NCI-H1436 (cell line): ENCODE measurements at places on chromosomes 7 and 10.

- DNase-seq = no peak
These were observed 173.6 kb downstream of the KIAA1217 start for GRCh38 chr10:24382596-24382978.

- DNase-seq = no peak
These were observed 41.2 kb downstream of the NRCAM start for GRCh38 chr7:108415084-108415483.

GRCh38 chr7:83575436-83575835, 73.5 kb downstream of the SEMA3E start:
- DNase-seq = no peak

DNA sequence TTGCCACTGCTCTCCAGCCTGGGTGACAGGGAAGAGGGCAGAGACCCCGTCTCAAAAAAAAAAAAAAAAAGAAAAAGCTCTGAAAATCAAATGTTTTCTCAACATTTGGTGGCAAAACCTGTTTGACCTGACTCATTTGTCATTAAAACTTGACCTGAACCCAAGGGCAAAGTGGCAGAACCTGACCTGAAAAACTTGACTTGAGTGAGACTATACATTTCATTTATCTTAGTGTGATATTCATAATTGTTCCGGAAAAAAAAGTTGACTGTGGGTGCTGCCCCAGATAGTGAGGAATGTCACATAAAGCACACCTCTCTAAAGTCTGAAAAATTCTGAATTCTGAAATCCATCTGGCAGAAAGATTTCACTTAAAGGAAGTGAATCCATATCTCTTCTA, 2.3 kb upstream of the TAX1BP1 start:
- DNase-seq = no peak

- DNase-seq = no peak
These were observed 120.7 kb upstream of the GDF10 start for GRCh38 chr10:47179291-47179647.

DNA sequence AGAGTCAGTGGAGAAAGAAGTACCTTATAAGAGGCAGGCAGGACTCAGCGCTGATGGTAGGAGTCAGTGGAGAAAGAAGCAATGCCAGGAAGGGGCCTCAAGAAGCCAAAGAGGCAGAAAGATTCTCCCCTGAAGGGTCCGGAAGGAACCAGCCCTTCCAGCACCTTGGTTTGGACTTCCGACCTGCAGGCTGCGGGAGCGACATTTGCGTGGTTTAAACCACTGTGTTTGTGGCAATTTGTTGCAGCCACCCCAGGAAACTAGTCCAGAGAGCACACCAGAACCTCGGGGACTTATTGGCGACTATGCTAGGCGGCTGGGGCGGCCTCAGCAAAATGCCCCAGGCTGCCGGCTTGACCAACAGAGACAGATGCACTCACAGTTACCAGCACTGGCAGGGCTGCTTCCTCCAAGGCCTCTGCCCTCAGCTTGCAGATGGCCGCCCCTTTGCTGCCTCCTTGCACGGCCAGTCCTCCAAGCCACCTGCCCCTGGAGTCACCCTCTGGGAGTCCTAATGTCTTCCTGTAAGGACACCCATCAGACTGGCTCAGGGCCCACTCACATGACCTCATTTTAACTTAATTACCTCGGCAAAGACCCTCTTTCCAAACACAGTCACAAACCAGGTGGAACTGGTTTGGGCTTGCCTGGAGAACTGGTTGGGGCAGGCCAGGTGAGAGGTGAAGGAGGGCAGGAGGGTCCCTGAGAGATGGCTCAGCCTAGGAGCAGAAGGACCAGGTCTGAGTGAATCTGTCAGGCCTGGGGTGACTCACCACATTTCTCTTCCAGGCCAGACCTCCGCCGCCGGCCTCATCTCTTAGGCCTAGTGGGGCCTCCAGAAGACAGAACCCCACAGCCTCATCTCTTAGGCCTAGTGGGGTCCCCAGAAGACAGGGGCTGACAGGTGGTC, 26.1 kb downstream of the CALML3 start:
- no peak for DNase-seq

DNA sequence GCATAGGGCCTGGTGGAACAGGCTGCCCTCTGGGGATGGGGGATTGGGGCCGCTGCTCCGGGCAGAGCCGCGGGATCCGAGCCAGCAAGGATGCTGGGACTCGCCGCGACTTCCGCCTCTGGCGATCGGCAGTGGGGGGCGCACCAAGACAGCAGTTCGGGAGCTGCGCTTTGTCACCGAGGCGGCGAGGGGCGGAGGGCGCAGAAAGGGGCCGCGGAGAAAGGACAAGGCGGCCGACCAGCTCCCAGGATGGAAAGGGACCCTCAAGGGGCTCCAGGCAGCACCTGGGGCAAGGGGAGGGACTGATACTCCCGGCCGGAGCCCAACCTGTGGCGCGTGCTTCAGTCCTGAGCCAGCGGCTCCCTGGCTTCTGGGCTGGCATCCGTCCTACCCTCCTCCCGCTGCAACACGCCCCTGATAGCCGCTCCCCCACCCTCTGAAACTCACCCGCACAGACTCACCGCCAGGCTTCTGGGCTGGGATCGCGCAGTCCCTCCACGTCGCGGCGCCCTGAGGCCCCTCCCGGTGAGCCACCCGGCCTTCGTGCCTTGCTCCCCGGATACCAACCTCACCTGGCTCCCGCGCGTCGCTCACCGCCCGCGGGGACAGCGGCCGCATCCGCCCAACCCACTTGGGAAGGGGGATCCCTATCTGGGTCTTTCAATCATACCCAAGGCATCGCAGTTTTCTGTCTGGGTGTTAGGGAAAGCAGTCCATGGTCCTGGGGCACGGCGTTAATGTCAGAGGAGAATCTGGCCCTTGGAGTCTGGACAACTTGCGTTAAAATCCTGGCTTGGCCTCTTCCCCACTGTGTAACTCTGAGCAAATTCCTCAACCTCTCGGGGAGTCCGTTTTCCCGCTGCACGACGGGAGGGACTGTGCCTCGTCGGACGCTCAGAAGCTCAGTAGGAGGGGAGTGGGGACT, 7.0 kb upstream of the EVX1 start:
- DNase-seq = peak; percentile 46

DNA sequence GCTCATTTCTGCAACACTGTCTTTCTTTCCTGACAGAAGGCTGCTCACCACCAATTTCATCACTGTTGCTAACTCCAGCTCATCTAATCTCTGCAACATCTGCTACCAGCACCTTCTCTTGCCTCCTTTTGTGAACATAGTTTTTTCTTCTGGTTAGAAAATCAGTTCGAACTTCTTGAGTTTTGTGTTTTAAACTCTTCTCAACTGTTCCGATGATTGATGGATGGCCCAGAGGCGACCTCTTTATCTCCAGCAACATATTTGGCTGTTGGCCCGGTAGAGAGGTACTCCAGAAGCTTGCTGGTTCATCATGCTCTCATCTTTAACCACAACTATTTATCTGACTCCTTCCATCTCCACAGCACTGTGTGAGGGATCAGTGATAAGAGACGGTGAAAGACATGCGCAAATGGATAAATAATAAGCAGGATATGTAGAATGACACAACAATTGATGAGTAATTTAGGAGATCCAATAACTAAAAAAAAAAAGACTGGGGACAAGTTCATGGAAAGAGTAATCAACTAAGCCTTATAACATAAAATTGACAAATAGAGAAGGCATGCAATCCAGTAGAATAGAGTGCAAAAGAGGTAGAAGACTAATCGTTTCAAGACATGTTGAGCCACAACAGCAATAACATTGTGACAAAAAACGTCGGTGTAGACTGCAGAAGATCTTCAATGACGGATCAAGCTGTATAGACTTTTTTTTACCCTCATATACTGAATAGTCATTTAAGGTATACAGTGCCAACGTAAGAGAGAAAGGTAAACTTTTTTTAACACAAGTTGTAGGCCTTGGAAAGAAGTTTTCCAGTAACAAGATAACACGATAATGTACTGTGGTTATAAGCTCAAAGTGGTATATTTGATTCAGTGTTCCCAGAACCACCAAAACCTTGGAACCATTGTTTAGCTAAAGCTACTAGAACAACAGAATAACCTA, 152.2 kb downstream of the CRPPA start:
- DNase-seq = no peak

DNA sequence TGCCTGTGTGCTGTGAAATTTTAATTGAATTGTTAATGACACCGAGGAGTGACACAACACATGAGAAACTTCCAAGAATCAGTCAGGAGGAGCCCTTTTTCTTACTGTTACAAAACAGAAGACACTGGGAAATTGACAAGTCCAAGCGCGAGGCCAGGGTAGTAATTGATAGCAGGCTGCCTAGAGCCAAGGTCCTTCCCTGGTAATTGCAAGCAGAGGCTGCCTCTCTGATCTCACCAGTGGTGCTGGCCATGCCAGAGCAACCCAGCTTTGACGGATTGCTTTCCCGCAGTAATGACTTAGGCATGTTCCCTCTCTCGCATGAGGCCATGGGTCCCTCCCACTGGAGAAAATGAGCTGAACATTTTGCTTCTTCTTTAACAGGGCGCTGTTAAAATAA, 111.5 kb downstream of the LRMDA start:
- DNase-seq = no peak

DNA sequence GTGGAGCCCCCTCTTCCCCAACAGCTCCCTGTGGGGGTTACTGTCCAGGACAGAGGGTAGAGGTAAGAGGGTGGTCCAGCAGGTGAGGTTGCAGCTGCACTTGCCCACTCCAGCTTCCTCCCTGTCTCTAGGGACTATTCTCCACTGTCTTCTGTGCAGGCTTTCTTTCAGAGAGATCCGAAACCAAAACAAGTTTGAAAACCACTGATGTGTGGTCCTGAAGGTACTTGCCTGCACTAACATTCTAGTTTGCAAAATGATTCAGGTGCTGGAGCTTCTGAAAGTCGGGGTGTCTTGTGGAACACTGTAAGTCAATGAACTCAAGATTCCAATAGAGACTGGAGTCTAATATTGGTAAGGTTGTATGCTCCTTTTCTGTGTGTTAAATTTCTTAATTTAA, 63.1 kb downstream of the BLNK start:
- no peak for DNase-seq

DNA sequence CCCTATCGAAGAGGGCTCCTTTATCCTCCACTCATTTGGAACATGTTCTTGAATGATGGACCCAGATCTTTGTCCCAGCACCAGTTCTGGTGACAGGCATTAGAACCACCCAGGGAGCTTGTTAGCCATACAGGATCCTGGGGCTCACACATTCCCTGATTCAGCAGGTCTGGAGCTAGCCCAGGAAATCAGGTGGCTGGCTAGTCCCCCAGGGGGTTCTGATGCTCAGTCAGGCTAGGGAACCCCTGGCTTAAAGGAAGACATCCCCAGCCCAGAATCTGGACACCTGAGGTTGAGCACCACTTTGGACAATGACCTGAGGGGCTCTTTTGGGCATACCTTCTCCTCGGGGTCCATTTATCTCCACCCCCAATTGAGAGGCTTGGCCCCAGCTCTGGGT, 37.0 kb upstream of the NANOS1 start:
- no peak for DNase-seq

- DNase-seq = no peak
These were observed 3.4 kb upstream of the ACTR3B start for GRCh38 chr7:152756116-152756515.

DNA sequence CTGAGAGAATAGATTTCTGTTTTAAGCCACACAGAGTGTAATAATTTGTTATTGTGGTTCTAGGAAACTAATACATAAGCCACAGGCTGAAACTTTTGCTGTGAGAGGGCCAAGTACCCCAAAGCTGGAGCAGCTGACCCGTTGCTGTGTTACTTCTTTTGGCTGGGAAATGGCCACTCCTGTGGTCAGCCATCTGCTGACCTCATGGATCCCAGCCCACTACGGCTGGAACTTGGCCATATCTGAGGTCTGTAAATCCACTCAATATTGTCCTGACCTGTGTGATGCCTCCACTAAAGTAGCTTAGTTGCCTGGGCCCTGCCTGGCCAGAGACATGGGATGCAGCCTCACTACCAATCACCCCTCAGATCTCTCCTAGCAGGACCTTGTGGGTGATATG, 17.4 kb upstream of the LOXL4 start:
- no peak for DNase-seq

DNA sequence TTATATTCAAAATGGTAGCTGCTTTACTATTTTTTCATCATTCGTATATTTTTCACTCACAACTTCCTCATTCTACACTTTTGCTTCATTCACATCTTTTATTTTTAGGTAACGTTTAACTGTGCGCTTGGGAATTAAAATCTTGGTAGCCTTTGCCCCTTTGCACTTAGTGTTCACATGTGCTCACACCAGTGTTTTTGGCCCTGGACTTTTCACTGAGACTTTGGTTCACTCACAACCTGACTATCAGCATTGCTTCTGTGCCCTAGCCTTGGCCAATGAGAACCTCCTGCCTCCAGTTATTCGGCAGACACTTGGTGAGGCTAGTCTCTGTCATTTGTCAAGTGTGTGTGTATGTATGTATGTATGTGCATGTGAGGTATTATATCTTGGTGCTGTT, 596.9 kb downstream of the SORCS1 start:
- DNase-seq = no peak

GRCh38 chr10:125294109-125294508, 133.7 kb upstream of the CTBP2 start:
- DNase-seq = no peak

DNA sequence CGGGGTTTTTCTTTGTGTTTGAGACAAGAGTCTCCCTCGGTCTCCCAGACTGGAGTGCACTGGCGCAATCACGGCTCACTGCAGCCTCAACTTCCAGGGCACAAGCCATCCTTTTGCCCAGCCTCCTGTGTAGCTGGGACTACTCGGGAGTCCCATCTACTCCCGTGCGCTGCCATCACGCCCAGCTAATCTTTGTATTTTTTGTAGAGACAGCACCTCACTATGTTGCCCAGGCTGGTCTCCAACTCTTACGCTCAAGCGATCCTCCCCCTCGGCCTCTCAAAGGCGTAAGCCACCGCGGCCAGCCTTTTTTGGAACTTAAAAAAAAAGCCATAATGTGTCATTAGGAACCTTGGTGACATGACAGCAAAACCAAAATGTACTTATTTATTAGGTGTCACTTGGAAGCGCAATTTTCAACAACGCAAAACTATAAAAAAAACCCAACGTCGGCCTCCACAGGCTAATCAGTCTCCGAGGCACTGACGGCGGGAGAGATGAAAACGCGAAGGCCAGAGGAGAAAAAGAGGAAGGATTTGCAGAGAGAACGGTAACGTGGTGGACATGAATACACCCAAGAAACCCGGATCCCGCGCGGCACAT, 911 bp upstream of the HNRNPH3 start:
- no peak for DNase-seq

DNA sequence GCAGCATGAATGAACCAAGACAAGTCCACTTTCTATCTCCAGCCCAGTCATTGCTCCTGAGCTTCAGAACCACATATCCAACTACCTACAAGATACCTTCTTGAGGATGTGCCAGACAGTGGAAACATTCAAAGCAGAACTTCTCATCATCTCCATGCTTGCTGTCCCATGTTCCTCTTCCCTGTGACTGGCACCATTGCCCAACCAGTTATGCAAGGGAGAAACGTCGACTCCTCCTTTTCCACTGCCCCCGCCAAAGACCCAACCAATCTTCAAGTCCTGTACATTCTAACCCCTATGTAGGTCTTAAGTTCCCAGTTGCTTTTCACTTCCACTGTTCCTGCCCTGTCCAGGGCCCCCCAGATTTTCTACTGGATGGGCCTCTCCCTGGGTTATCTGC, 225.7 kb downstream of the RPS24 start:
- DNase-seq = no peak

- DNase-seq = no peak
These were observed 249.7 kb downstream of the CREB5 start for GRCh38 chr7:28661826-28662595.
